ENCODE measurements at places on chromosomes 12 and 14.

GRCh38 chr14:94787655-94788054 is 17.7 kb upstream of the GSC start:
- no peak for DNase-seq

- no peak for DNase-seq
Observed at GRCh38 chr12:59620326-59620725, 24.5 kb downstream of the SLC16A7 start.

GRCh38 chr12:100827901-100828520 is 33.4 kb downstream of the ANO4 start:
- no peak for DNase-seq

GRCh38 chr12:62631471-62632410 is 165.1 kb downstream of the MON2 start:
- DNase-seq = no peak

GRCh38 chr14:51176839-51177238 is 63.2 kb upstream of the TMX1 start:
- DNase-seq = no peak

DNA sequence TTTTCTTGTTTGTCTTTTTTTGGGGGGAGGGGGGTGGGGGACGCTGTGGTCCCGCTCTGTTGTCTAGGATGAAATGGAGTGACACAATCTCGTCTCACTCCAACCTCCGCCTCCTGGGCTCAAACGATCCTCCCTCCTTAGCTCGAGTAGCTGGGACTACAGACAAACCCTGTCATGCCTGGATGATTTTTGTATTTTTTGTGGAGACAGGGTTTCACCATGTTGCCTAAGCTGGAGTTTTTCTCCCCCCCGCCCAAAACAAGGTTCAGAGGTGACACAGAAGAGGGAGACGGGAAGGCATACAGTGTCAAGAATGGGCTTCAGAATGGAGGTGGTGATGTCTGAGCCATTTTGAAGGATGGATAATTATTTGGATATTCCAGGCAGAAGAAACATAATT is 116.9 kb upstream of the ATF1 start:
- DNase-seq = no peak
